ENCODE measurements at places on chromosomes 7 and 10. TPM values are rescaled to one million over a fixed set of nuclear protein-coding genes. Genes with fewer than 3 reads are reported as not detected.

Gene TAC1
- polyA plus RNA-seq, result not detected

Gene TWIST1
- polyA plus RNA-seq, result 1.6 TPM

Gene AUTS2
- polyA plus RNA-seq, result 2.1 TPM

Gene C10orf71
- polyA plus RNA-seq, result not detected

Gene ANKRD22
- polyA plus RNA-seq, result 2.7 TPM

Gene PNLIPRP3
- 39.7 TPM for polyA plus RNA-seq

Gene SPDYE1
- not detected for polyA plus RNA-seq

Gene TBXAS1
- polyA plus RNA-seq, result 3.1 TPM

Gene OR6V1
- not detected for polyA plus RNA-seq

Gene HTR5A
- polyA plus RNA-seq, result not detected

Gene CPED1
- 1.1 TPM for polyA plus RNA-seq

Gene SYT15B
- polyA plus RNA-seq, result 0.01 TPM

Gene AOC1
- polyA plus RNA-seq, result not detected

Gene CRYGN
- polyA plus RNA-seq, result not detected

Gene PRR15
- 4.1 TPM for polyA plus RNA-seq

Gene PDZD7
- 0.95 TPM for polyA plus RNA-seq

Gene SKIDA1
- polyA plus RNA-seq, result 0.16 TPM

Gene NUTM2D
- polyA plus RNA-seq, result 1.7 TPM

Gene FAM25G
- 1.4 TPM for polyA plus RNA-seq

Gene CCDC186
- polyA plus RNA-seq, result 4.6 TPM

Gene CLRN3
- polyA plus RNA-seq, result not detected

Gene CCT6A
- polyA plus RNA-seq, result 255 TPM

Gene OIT3
- polyA plus RNA-seq, result not detected

Gene ANKRD30A
- polyA plus RNA-seq, result not detected

Gene ZEB1
- 0.20 TPM for polyA plus RNA-seq

Measured in mammary epithelial cell (primary cell).